ENCODE measurements at places on chromosomes 2 and 18.

- DNase-seq, result no peak
These were observed 55.3 kb upstream of the HK2 start for GRCh38 chr2:74778381-74779264.

- DNase-seq, result no peak
These were observed 760.4 kb downstream of the TSN start for GRCh38 chr2:122515731-122516290.

- no peak for DNase-seq
These were observed 104.7 kb downstream of the TNS1 start for GRCh38 chr2:217897816-217898806.

DNA sequence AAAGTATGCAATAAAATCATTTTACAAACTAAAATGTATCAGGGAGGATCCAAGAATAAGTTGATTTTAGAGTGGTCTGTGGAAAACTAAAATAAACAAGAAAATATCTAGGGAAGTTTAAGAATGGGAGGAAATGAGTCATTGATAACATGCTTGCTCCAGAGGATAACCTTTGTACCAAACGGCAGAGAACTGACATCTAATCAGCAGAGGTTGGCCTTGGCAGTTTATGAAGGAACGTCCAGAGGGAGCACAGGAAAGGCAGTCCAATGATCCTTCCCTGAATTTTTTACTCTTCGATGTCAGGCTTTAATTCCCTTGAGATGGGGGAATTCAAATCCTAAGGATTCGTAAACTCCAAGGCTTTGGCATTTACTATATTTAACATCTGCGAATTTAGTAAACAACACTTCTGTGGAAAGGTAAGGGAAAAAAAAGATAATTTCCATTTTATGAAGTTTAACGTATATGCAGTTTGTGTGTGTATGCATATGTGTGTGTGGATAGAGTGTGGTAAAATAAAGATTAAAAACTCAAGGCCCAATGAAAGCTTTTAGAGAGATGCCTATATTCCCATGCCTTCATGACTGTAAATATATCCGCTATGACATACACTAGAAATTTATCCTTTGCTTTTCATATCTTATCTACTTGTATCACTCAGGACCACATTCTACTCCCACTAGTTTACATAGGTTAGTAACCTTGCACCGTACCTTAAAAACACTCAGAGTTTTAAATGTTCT is 8.7 kb upstream of the INPP1 start:
- no peak for DNase-seq

DNA sequence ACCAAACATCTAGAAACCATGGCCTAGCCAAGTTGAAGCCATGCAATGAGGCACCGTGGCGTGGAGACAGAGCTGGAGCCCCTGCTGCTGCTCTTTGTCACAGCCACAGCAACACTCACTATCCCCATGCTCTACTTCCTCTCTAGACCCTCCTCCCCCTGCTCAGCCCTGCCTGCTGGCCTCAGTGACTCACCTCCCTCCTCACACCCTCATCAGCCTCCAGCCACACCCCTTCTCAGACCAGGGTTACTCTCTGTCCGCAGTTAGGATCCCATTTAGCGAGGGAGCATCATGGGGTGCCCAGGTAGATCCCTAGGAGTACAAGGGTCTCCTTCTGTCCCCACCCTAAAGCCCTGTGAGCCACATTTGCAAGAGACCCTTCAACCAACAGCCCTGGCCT is 25.4 kb upstream of the SOX11 start:
- DNase-seq, result no peak

DNA sequence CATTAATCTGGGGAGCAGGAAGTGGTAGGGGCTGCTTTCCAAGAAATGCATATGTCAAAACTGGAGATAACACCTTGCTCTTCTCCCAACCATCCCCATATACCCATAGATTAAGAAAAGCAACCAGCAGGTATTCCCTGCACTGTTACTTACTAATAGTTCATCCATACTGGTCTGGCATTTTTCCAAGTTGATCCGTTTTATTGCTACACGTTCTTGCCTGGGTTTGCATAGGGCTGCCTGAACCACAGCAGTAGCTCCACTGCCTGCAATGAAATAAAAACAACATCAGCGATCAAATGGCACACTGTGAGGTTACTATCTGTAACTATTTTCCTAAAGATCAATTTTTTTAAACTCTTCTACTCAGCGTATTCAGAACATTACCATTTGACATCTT is 65.6 kb downstream of the STK39 start:
- no peak for DNase-seq
